ENCODE measurements at places on chromosomes 12 and 14. TPM values are rescaled to one million over a fixed set of nuclear protein-coding genes. Genes with fewer than 3 reads are reported as not detected.

GRCh38 chr12:55703901-55704761 lies 3.6 kb downstream of the ITGA7 start:
- no peak for DNase-seq

DNA sequence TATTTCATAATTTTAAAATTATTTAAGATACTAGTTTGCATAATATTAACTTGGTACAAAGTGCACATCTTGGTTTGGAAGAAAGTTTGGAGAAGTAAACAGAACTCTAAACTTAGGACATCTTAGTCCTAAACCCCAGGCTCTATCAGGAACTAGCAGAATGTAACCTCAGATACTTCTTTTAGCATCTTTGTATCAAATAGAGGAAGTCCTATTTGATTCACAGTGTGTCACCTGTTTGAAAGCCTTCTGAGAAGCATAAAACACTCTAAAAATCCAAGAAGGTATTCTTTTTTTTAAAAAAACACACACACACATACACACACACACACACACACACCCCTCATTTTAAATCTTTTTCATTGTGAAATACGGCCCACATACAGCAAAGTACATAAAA lies 12.0 kb upstream of the RNU6-7 start:
- no peak for DNase-seq

DNA sequence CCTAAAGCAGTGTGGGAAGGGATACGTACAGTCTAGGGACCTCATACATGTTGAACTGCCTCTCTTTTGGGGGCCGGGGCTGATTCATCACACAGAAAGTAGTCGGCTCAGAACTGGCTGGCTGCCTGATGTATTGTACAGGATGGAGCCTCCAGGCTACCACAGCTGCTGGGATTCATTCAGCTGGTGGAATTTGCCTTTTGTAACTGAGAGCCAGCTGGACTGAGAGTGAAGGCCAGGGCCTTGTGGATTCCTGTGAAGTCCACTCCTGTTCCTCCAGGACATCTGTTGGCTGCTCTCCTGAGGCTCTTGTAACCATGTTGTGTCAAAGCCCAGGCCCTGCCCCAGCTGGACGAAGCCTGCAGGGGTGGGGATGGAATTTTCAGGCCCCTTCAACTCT lies 116.3 kb upstream of the PRICKLE1 start:
- DNase-seq: no peak

DNA sequence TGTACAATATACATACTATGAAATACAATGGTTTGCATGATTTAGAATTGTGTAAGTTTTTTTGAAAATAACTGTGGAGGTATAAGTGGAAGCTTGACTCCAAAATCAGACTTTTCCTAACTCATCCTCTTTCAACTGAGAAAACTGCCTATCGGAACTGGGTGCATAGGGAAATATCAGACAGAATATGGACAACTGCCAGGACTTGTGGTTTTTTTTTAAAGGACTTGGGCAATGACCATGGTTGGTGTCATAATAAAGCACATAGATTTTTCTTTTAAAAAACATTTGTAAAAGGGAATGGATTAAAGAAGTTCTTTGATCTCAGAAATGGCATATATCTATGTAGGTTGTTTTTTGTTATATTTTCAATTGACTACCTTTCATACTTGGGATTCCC lies 53.3 kb upstream of the LRRK2 start:
- no peak for DNase-seq

DNA sequence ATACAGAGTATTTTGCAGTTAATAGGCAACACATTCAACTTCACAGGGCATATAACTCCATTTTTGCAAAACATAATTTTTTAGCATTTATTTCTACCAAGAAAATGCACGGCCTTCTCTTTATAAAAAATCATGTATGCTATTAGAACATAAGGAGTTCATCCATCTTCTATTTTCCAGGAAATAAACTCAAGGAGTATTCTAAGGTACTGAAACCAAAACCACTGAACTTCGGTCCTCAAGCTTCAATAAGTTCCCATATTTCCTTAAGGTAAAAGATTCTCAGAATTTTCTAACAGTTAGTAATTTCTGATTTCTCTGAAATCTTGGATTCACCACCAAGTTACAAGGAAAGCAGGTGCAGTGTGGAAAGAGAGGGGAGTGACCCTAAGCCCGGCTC lies 113.3 kb upstream of the DIO2 start:
- DNase-seq: no peak

DNA sequence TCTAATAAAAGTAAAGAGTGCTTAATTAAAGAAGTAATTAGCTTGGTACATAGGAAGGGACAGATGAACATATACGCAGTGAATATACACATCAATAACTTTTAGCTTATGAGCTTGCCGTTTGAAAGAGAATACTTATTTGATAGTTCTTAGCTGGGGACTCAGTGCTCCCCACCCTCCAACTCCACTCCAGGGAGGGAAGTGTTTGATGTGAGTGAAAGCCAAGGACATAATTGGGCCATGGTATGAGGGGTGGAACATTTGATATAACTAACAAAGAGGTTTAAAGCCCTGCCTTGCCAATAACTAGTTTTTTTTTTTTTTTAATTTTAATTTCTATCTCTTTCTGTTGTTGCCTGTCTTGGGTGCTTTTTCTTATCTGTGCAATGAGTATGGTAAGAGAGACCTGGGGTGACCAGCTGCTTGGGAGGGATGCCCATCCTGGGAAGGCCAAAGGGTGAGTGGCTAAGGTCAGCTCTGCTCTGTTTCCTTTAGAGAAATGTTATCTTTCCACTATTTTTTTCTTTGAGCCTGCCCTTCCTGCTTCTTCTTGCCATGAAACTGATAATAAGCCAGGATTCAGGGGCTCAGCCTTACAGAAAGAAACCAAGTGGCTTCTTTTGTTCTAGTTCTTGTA lies 132.8 kb upstream of the CPSF6 start:
- DNase-seq: no peak

PAX9 gene
- not detected for total RNA-seq

- no peak for DNase-seq
Measured at GRCh38 chr12:62562846-62563245, 96.2 kb downstream of the MON2 start.

GRCh38 chr14:88660056-88660455 lies 97.2 kb downstream of the ZC3H14 start:
- no peak for DNase-seq

DNA sequence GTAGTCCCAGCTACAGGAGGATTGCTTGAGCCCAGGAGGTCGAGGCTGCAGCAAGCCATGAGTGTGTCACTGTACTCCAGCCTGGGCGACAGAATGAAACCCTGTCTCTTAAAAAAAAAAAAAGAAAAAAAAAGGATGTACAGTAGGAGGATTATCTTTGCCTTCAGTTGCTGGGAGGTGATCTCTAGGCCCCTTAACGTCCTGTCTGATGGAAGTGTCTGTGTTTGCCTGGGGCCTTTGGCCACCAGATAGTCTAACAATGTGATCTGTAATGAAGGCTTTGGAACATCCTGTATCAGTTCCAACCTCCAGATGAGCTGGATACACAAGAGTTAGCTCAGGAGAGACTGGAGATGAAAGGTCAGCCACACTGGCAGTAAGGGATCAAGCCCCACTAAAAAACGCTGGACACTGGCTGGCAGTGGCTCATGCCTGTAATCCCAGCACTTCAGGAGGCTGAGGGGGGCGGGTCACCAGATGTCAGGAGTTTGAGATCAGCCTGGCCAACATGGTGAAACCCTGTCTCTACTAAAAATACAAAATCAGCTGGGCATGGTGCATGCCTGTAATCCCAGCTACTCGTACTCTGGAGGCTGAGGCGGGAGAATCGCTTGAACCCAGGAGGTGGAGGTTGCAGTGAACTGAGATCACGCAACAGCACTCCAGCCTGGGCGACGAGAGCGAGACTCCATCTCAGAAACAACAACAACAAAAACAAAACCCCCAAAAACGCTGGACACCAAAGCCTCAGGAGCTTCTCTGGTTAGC lies 19.0 kb upstream of the HNF1A start:
- no peak for DNase-seq

SPX gene
- total RNA-seq: not detected

GRCh38 chr12:6450869-6451347 lies 934 bp upstream of the TAPBPL start:
- DNase-seq: no peak

- DNase-seq: no peak
Measured at GRCh38 chr14:55794655-55795595, 214.9 kb downstream of the KTN1 start.

DNA sequence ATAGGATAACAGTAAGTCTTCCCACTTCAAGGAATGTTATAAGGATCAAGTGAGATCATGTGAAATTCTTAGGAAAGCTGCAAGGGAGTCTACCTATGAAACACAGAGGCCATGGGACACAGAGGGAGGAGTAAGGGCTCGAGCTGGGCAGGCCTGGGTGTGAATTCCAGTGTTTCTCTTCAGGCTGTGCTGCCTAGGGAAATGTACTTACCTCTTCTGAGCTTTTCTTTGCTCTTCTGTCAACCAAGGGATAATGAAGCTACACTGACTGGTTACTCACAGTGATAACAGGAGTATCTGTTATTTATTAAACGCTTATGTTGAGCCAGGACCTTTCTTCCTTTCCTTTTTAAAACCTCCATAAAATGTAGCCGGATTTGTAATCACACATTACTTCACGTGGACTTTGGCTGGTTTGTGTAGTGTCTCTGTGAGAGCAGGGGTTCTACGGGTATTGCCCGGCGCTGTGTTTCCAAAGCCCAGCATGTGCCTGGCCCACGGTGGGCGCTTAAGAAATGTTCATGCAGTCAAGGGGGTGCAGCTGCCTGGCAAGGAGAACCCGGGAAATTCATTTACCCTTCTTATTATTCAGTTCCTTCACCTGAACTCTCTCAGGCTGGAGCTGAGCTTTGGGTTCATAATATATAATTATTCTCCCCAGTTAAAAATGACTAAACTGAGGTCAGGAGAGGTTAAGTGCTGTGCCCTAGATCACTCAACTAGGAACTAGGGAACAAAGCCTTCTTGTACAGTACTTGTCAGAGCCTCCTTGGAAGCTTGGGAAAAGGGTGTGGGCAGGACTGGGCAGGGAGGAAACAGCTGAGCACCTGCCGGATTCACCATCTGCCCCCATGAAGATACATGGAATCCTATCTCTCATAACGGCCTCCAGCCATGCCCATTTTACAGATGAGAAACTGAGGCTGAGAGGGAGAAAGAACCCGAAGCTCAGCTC lies 214.2 kb downstream of the CACNA1C start:
- no peak for DNase-seq

FAIM2 gene
- total RNA-seq: not detected

GPR137C gene
- 0.19 TPM for total RNA-seq

GRCh38 chr14:23162005-23162404 lies 21.5 kb downstream of the SLC7A8 start:
- no peak for DNase-seq

PDZRN4 gene
- total RNA-seq: not detected

DNA sequence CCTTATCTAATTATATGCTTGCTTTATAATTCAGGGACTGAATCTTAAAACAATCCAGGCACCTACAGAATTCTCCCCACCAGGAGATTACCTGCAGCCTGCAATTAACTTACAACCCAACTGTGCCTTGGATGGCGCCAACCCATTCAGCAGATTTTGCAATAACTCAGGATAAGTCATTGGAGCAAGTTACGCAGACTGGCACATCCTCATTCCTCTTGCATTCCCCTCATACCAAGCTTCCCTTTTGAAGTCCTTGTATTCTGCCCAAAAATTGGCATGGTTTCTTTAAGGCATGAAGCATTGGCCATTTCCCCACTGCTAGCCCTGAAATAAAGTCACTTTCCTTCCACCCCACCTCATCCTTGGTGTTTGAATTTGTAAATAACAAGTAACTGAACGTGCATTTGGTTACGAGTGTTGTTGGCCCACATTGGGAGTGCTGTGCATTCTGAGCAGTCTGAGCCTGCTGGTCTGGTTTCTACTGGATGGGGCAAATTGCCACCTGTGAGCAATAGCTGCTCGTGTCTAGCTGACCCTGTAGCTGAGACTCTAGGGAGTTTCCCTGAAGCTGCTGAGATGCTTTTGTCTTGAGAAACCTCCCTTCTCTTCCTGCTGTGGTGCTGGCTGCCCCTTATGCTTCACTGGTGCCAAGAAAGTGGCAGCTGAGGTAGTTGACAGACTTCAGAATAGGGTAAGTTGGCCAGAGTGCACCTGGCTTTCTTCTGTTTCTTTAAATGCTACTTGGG lies 99.2 kb upstream of the SCAF11 start:
- DNase-seq: no peak

GRCh38 chr12:77337362-77337761 lies 272.0 kb upstream of the E2F7 start:
- DNase-seq: no peak

DNA sequence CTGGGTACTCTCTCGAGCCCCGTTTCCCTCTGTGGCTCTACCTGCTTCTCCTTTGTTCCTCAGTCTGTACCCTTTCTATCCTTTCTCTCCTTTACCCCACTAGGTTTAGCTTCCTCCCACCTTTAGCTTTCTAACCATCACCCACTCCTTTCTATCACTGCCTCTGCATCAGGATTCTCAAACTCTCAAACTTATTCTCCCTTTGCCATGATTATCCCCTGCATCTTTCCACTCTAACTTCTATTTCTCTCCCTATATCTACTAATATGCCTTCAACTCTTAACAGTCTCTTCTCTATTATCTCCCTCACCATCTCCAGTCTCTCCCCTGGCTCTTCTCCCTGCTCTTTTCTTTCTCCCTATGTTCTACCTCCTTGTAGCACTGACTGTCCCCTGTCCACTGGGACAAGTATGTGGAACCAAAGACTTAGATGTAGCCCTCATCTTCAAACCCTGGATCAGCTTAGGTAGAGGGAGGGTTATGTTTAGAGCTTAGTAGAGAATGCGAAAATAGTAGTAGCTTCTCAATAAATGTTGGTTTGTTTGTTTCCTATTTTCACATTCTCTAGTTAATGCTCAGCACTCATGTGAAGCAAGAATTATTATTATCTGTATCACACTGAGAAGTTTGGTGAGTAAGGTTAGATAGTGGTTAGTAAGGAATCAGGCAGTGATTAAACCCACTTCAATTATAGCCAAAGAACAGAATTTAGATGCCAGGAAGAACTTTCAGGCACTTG lies 3.4 kb downstream of the GDF11 start:
- no peak for DNase-seq

- DNase-seq: no peak
Measured at GRCh38 chr14:24064091-24064795, 7.1 kb upstream of the CPNE6 start.

- no peak for DNase-seq
Measured at GRCh38 chr12:64256166-64256800, 34.2 kb upstream of the KICS2 start.

NTF3 gene
- not detected for total RNA-seq

DNA sequence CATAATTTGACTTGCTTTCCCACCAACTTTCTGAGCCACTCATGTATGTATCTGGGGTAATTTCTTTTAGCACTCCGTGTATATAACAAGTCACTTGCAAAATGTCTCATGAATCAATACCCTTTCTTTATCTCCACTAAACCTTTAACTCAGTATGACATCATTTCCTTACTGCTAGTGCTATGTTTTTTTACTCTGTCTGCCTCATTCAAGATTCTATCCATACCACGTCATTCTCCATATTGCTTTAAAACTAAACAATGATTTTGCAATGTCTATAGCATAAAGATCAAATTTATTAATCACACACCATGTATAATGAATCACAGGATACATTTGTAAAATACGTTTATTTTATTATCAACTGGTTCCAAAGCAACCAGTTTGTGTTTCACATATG lies 178.2 kb downstream of the PIK3C2G start:
- no peak for DNase-seq

GRCh38 chr12:2003676-2004112 lies 563 bp downstream of the DCP1B start:
- no peak for DNase-seq
